CD4-positive, alpha-beta T cell treated with Interleukin-2 at 100 ng/mL for 4 hours (primary cell): ENCODE measurements at places on chromosomes 1 and 21.
A peak's percentile ranks its signal among the peaks of the same experiment; 100 is the strongest.

GRCh38 chr21:26849428-26850115 is 4.4 kb upstream of the ADAMTS1 start:
- DNase-seq, result peak; percentile 25

- no peak for DNase-seq
Observed at GRCh38 chr1:175498002-175498401, 245.4 kb downstream of the TNR start.

DNA sequence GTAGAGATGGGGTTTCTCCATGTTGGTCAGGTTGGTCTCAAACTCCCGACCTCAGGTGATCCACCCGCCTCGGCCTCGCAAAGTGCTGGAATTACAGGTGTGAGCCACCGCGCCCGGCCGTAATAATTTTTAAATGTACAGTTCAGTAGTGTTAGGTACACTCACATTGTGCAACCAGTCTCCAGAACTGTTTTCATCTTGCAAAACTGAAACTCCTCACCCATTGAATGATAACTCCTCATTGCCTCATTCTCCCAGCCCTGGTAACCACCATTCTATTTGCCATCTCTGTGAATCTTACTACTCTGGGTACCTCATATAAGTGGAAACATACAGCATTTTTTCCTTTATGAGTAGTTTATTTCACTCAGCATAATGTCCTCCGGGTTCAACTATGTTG is 3.4 kb downstream of the NLRP3 start:
- DNase-seq, result no peak

- peak; percentile 8 for DNase-seq
Observed at GRCh38 chr1:151282883-151283725, 1.0 kb downstream of the ZNF687 start.

GRCh38 chr1:192386051-192386650 is 69.4 kb downstream of the RGS21 start:
- DNase-seq, result no peak

DNA sequence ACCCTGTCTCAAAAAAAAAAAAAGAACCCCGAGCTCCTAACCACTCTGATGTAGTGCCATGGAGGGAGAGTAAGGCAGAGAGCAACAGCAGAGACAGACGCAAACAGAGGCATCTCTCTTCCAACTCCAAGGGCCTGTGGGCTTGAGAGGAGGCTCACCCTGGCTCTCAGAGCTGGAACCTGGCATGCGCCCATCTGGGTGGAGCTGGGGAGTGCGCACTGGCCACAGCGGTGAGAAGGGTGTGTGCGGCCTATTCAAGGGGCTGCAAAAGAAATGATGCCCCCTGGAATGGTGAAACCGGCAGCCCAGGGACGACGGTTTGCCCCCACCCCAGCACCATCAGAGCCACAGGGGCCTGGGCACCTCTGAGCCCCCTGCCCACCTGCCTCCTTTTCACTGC is 17.6 kb downstream of the COL8A2 start:
- no peak for DNase-seq

DNA sequence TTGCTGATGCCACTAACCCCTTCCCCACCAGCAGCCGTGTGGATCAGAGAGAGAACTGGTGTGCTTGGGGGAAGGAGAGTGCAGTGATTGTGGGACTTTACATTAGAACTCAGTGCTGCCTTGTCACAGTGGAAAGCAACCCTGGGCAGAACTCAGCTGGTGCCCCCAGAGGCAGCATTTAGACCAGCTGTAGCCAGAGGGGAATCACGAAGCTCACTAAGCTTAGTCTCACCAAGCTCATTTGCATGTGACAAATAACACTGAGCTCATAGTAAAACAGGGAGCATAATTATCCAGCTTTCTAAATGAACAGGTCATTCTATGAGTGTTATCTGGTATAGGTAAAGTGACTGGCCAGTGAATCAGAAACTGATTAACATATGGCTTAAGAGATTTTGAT is 9.8 kb upstream of the SMAP2 start:
- DNase-seq, result no peak

- no peak for DNase-seq
Observed at GRCh38 chr21:37017951-37018679, 11.6 kb downstream of the RIPPLY3 start.

- DNase-seq, result no peak
Observed at GRCh38 chr1:10687251-10687651, 109.2 kb downstream of the CASZ1 start.

GRCh38 chr1:248847181-248847955 is 9.3 kb downstream of the ZNF672 start:
- no peak for DNase-seq

DNA sequence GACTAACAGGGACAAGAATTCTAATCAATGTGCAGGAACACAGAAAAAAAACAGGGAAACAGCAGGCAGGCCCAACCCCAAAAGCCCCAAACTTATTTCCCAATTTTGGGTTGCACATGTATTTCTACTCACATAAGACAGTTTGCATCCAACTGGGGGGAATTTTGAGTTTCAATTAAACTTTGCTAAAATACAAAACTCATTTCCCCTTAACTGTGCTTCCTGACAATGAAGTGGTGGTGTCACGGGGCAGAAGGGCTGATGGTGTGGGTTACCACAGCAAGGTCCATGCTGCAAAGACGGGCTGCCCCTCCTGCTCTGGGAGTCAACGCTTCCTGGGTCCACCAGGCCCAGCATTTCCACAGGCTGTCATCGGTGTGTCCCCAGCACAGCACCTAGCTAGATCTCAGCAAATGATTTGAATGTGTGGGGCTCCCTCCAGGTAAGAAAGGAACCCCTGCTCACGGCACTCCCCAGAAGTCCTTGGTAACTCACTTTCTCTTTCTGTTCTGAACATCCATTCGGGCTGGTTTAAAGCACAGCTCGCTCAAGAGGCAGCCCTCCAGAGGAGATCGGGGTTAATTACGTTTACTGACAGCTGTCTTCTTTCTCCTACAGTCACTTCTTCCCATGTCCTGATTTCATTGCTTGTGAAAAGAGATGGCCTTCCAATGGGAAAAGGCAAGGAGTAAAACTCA is 27.4 kb downstream of the HIVEP3 start:
- DNase-seq, result peak; percentile 77

GRCh38 chr1:187645651-187646050 is 816.9 kb downstream of the PLA2G4A start:
- DNase-seq, result no peak

- DNase-seq, result no peak
Observed at GRCh38 chr1:229696385-229696784, 70.3 kb downstream of the URB2 start.

GRCh38 chr1:205944525-205944924 is 1.3 kb upstream of the SLC26A9 start:
- DNase-seq, result no peak

GRCh38 chr1:230140221-230141020 is 73.4 kb downstream of the GALNT2 start:
- DNase-seq, result no peak

DNA sequence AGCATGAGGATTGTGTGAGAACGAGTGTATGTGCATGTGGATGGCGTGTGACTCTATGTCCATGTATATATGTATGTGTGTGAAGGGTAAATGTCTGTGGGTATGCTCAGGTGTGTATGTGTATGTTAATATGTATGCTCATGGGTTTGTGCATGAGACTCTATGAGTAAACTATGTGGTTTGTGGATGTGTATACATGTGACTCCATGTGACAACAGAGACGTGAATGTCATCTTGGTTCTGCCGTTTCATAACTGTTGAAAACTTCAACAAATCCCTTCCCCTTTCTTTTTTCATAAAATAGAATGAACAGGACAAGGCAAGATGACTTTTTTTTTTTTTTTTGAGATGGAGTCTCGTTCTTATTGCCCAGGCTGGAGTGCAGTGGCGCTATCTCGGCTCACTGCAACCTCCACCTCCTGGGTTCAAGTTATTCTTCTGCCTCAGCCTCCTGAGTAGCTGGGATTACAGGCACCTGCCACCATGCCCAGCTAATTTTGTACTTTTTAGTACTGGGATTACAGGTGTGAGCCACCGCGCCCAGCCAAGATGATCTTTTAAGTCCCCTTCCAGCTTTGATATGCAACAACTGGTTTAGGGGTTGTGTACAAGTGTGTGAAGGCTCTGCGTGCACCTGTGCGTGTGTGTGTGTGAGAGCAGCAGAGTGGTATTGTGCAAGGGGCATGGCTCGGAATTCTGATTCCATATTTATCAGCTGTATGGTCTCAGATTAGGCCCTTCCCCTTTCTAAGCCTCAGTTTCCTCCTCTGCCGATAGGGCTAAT is 106.3 kb downstream of the EBNA1BP2 start:
- no peak for DNase-seq

GRCh38 chr21:30306884-30307283 is 13.2 kb downstream of the KRTAP26-1 start:
- DNase-seq, result no peak

DNA sequence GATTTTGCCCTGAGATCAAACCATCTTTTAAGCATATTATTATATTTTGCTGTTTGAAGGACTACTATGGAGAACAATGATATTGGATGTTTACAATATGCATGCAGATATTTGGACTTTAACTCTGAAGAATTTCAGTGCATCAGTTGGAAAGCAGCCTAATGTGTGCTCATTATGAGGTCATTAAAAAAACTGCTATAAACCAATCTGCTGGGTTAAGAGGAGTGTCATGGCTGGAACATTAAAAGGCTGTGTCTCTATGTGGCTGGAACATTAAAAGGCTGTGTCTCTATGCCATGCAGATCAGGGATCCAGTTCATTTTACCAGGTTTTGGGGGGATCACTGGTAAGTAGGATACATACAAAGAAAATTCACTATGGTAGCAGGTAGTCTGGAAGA is 77.6 kb downstream of the SPATA46 start:
- no peak for DNase-seq

GRCh38 chr1:91007827-91008226 is 14.0 kb downstream of the ZNF644 start:
- DNase-seq, result no peak

DNA sequence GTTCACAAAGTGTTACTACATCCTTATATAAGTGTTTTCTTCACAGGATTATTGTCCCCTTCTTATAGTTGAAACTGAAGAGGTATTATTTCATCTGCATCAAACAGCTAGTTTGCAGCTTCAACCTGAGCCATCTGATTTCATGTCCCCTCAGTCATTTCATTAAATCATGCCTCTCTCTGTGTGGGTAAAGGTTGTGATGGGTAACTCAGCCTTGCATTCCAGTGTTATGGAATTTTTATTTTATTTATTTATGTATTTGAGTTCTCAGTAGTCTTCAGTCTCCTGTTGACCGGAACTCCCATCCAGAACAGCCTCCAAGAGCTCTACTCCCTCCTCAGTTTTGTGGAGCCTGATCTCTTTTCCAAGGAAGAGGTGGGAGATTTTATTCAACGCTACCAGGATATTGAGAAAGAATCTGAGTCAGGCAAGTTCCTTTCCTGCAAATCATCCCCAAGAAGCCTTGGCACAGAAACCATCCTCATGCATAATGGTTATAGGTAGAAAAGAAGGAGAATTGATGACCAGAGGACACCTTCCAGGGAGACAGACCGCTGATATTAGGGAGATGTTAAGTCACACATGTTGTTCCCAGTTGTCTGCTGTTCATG is 21.8 kb downstream of the CHD1L start:
- DNase-seq, result no peak

DNA sequence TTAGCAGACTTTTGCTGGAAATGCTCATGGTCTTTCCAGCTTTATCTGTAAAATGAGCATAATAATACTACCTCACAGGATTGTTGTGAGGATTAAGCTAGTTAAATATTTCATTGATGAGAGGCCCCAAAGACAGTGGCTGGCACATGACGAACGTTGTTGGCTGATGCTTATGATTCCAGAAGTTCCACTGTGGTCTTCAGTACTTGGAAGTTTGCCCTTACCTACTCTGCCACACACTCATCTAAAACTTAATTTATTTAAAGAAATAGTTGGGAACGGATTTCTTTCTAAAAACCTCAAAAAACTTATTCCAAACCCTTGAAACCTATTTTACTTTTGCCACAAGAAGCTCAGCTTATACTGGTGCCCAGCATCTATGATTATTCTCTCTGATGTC is 170.7 kb downstream of the DHRS3 start:
- DNase-seq, result no peak
